Fibroblast of mammary gland (primary cell): ENCODE measurements at places on chromosomes 12 and 14.

- no peak for DNase-seq
Measured at GRCh38 chr12:108635201-108635996, 1.7 kb upstream of the SELPLG start.

DNA sequence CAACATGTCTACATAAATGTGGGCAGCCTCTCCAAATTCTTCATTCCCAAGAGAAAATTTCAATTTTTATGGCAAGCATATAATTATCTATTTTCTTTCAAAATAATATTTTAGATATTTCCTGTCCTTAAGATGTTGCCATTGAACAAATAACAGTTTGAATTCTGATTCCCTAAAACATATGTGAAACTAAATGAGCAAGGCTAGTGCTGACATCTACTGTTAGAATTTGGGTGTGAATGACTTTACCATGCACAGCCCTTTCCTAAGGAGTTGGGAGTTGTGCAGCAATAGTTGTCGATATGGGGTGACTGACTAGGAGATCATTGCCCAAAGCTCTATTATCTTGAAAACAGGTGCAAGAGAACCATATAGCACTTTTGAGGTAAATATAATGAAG lies 108.2 kb upstream of the SLC38A4 start:
- peak; percentile 76 for DNase-seq

- DNase-seq = no peak
Measured at GRCh38 chr14:27605282-27605681, 1007.4 kb upstream of the NOVA1 start.

DNA sequence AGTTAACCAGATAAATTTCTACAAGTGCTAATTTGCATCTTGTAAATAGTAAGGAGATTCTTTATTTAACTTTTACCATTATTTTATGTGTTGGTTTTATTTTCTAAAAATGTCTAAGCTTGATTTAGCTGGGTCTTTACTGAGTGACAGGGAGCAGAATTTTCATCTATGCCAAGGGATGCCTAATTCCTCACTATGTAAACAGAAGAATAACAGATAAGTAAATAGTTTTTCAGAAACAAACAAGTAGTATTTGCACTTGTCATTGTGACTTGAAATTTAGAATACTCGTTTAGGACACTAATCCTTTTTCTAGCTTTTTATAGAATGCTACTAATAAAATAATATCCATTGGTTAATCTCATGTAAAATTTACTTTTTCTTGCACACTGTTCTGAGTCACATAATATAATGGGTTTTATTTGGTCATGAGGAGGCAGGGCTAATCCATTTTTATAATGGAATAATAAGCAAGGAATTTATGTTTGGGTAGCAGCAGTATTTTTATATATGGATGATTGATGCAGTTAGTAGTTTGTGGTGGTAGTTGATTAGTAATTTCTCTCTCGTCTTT lies 746.5 kb downstream of the SLC6A15 start:
- no peak for DNase-seq

DNA sequence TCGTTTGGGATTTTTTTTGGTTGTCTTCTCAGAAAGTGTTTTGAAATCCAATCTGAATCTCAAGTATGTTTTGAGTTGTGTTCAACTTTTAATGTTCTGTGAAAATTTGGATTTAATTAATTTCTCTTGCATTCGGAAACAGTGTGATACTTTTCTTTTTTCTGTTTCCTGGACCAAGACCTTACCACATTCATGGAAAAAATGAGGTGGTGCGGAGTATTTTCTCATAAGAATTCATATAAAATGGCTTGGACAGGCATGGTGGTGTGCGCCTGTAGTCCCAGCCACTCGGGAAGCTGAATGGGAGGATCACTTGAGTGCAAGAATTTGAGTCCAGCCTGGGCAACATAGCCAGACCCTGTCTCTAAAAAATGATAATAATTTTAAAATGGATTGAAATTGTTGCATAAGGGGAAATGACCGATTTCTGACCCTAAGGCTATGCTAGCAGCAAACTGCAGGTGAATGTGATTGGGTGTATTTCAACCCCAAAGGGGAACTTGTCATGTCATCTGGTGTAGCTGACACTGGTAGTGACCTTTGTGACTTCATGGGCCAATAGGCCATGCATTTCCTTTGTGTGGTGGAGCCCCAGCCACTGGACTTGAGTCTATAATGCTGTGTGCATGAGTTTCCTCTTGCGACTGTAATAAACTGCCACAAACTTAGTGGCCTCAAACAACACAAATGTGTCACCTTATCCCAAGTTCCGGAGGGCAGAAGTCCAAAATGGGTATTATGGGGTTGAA lies 123.5 kb upstream of the RFLNA start:
- DNase-seq = no peak

DNA sequence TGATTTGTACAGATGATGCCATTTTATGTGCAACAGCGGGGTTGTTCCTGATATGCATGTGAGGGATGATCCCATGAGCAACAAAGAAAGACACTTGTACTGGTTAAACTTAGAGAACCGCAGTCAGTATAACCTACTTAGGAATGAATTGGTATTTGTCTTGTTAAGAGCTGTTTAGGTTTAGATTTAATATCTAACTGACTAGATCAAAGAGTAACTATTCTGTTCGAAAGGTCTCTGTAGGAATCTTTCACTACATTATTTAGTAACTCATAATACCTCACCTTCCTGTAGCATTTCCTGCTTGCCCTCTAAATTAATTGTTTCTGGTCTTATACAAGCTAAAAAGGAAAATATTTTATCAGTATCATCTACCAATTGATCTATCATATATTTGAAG lies 350.4 kb downstream of the TRHDE start:
- DNase-seq = no peak

DNA sequence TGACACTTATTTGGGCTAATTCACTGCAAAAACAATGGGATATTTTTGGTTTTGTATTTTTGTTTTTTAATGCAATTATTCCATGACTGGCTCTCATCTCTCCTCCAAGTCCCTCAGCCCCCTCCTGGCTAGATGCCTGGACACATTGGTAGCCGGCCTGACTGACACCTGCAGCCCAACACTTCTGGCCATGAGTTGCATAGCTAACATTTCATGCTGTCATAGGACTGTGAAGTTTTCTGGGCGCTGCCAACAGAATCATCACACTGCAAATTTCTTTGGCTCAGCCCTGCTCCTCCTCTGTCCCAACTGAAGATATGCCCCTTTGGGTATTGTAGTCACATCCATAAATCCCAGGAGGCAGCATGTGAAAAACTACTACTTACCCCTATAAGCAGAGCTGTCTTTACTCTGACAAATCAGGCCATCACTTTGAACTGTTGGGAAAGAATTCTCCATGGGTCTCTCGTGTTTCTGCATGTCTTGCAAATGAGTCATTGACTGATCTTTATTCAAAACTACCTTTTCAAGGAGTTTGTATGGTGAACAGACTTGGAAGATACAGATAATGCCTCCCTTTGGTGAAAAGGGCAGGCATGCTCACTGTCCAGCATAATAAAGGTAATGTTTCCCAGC lies 126.7 kb upstream of the LGR5 start:
- DNase-seq = peak; percentile 47

GRCh38 chr12:104482748-104483147 lies 26.0 kb downstream of the CHST11 start:
- DNase-seq = peak; percentile 34

DNA sequence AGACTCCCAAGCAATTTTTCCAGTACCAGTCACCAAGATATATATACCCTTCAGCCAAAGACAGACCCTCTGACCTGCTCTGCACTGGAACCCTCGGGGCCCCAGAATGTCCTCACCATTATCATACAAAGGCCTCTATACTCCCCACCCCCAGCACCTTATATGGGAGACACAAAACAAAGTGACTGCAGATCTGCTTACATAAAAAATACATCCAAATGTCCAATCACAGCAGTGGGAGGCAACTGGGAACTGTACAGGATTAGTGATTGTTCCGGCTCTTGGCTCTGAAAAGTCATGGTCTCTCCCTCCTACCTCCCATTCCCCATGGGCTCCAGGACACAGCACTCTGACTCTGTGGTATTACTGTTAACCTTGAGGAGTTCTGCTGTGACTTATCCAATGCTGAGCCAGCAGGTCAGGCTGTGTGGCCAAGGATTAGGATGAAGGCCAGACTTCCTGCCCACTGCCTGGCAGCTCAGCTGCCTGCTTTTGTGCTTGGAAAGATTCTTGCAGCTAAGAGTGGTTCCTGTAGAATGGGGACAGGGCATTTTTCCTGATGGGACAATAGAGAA lies 13.7 kb downstream of the OXA1L start:
- no peak for DNase-seq

- no peak for DNase-seq
Measured at GRCh38 chr12:26121323-26122060, 3.3 kb downstream of the BHLHE41 start.

GRCh38 chr12:4450551-4451112 lies 5.0 kb upstream of the FGF6 start:
- DNase-seq = no peak

- DNase-seq = no peak
Measured at GRCh38 chr12:127619869-127620734, 646.9 kb upstream of the TMEM132C start.

GRCh38 chr14:26276757-26277156 lies 321.1 kb downstream of the NOVA1 start:
- peak; percentile 22 for DNase-seq

GRCh38 chr14:24216345-24216699 lies 456 bp upstream of the MDP1 start:
- DNase-seq = no peak

GRCh38 chr14:63435838-63436237 lies 107.3 kb downstream of the PPP2R5E start:
- peak; percentile 89 for DNase-seq

- no peak for DNase-seq
Measured at GRCh38 chr12:79370021-79370420, 320.7 kb downstream of the PAWR start.

- DNase-seq = no peak
Measured at GRCh38 chr12:121379945-121380344, 20.0 kb upstream of the RNF34 start.

- DNase-seq = peak; percentile 43
Measured at GRCh38 chr12:131980263-131980662, 30.5 kb downstream of the EP400 start.

- DNase-seq = no peak
Measured at GRCh38 chr14:77523109-77523508, 24.5 kb upstream of the ISM2 start.

- DNase-seq = no peak
Measured at GRCh38 chr12:118288174-118288573, 84.5 kb downstream of the TAOK3 start.

- no peak for DNase-seq
Measured at GRCh38 chr12:69881771-69882170, 56.7 kb downstream of the MYRFL start.

DNA sequence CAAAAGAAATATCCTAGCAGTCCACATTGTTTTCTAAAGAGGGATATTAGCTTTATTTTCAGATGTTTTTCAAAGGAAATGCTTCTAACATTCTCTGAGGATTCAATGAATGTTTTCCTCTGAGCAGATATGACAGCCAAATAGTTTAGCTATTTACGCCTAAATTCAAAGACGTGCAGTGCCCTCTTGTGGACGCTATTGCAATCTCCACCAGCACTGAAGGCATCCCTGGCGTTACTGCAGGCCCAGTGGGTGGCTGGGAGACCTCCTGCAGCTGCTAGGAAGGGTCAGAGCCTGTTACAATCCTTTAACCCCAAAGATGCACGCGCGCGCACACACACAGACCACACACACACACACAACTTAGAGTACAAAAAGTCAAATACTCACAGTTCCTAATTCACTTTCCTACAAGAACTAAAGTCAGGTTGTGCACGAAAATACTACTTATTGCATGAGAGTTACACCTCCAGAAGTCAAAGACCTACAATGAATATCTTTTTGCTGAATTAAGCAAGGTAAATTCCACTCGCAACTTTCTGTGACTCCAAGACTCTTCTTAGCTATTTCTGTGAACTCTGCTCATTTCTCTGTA lies 589.3 kb upstream of the TMEM132C start:
- peak; percentile 76 for DNase-seq

DNA sequence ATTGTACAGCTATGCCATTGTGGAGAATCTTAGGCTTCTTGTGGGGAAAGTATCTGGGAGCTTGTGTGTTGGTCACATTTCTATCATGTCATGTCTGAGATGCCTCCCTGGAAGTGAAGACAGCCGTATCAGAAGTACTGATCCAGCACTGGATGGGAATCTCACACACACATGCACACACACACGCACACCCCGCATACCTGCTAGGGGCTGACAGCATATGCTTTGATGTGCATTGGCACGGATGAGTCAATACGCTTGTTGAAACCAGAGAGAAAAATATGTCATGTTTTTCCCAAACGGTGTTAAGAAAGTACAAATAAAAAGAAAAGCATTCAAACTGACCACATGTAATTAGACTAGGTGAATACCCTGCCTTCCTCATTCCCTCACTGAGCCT lies 260.8 kb downstream of the KTN1 start:
- DNase-seq = no peak

DNA sequence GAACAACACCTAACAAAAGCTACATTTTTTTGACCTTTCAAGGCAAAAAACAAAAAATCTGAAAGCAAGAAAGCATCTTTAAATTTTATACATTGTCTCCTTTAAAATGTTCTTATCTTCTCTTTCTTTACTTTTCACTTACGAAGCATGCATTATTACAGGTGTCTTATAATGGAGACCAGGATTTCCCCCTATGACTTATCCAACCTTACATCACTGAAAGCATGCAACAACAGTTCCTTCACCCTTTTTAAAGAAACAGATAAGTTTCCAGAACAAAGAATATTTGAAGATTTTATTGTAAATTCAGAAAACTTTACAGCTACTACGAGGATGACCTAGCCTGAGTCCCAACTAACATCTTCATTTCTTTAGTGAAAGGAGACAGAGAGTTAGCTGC lies 277.2 kb downstream of the AKAP6 start:
- no peak for DNase-seq

DNA sequence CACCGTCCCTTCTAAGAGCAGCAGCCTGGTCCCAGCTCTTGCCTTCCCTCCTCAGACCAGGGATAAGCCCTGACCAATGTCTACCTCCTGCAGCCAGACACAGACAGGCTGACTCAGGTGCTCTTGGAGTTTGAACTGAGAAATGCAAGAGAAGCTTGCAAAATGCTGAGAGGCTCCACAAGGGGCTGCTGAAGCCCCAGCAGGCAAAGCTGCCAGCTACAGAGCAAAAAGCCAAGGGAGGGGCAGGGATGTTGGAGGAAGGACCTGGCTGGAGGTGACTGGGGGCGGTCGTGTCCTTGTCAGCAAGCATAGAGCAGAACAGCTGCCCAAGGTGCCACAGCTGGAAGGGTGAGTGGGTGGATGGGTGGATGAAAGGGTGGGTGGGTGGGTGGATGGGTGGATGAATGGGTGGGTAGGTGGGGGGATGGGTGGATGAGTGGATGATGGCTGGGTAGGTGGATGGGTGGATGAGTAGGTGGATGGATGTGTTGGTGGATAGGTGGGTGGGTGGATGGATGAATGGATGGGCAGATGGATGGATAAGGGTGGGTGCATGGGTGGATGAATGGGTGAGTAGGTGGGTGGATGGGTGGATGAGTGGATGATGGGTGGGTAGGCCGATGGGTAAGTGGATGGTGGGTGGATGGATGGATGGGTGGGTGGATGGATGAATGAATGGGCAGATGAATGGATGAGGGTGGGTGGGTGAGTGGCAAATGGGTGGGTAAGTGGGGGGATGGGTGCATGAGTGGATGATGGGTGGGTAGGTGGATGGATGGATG lies 4.0 kb upstream of the INF2 start:
- DNase-seq = no peak
